ENCODE measurements at places on chromosomes 11 and 22.

- no peak for DNase-seq
Measured at GRCh38 chr11:107819361-107820014, 39.1 kb downstream of the SLC35F2 start.

DNA sequence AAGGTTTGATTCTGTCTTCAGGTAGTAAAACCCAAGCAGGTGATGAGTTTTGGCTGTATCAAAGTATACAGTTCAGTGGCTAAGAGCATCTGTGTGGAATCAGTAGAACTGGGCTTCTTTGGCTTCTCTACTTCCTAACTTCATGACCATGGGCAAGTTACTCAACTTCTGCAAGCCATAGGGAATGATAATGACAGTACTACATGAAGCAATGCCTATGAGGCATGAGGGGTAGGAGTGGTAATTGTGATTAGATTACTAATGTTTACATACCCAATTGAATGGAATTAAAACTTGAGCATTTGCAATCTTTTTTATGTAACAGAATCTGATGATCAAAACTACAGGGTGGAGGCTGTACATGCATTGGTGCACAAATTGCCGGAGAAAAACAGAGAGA, 164.3 kb downstream of the PGR start:
- DNase-seq: no peak

- DNase-seq: no peak
Measured at GRCh38 chr22:33023153-33023827, 34.9 kb downstream of the SYN3 start.

DNA sequence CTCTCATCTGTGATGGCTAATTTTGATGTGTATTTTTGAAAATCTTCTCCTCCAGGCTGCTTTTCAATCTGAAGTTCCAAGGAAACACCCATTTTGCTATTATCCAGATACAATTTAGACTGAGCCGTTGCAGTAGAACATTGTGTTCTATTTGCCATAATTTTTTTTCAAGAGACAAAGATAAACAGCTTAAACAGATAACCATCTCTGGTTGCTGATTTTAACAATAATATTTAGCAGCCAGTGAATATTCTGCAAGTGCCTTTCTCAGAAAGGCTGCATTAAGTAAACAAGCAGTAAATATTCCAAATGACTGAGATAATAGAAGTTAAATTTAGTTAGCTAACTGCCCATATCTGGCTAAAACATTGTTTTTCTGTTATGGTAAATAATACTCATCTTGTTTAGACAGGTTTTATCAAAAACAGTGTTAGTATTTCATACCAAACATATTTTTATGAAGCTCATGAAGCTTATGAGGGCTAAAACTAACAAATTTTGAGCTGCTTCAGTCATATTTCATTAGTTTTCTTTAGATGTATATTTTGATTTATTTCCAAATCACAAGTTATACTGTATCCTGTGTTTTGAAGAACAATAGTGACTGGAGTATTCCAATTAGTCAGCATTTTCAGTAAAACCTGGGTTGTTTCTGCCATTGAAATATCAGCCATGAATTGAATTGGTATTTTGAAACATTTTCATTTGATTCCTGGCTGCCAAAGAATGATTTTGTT, 206.7 kb downstream of the SBF2 start:
- no peak for DNase-seq

DNA sequence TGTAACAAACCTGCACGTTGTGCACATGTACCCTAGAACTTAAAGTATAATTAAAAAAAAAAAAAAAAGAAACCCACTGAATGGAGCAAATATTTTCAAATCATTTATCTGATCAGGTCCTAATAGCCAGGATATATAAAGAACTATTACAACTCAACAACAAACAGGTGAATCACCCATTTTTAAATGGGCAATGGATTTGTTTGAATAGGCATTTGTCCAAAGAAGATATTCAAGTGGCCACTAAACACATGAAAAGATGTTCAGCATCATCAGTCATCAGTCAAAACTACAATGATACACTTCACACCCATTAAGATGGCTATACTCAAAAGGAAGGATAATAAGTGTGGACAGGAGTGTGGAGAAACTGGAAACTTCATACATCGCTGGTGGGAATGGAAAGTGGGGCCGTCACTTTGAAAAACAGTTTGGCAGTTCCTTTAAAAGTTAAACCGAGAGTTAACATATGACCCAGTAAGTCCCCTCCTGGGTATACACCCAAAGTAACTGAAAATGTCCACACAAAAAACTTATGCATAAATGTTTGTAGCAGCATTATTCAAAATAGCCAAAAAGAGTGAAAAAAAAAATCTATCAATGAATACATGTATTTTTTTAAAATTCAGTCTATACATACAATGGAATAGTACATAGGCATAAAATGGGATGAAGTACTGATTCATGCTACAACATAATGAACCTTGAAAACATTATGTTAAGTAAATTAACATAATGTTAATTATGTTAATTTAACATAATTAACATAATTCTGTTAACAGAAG, 53.1 kb downstream of the ARRB1 start:
- no peak for DNase-seq

DNA sequence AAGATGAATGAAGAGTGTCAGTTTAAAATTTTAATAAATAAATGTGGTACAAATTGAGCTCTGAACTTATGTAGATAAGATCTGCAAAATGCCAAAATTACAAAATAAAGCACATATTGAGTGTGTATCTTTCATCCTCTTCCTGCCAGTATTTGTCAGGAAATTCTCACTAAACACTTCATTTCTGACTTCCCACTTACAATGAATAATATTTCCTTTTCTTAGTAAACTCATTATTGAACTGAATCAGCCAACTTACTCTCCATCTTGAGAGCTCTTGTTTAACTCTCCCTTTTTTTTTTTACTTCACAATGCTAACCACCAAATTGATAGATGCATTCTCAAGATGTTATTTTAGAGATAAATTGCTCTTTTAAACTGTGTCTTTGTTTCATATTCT, 1230.2 kb downstream of the JRKL start:
- no peak for DNase-seq

GRCh38 chr11:73129198-73129597, 12.9 kb downstream of the FCHSD2 start:
- no peak for DNase-seq

DNA sequence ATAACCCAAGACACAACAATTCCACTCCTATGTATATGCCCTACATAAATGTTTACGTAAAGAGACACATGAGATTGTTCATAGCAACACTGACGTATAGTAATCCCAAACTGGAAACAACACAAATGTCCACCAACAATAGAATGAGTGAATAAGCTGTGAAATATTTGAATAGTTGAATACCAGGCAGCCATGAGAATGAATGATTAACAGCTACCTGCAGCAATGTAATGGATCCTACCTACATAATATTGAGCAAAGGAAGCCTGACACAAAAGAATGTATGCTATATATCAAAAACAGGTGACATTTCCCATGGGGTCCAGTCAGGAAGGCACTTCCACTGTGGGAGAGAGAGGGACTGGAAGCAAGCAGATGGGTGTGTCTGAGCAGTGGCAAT, 92.8 kb upstream of the LINC01488 start:
- DNase-seq: no peak

DNA sequence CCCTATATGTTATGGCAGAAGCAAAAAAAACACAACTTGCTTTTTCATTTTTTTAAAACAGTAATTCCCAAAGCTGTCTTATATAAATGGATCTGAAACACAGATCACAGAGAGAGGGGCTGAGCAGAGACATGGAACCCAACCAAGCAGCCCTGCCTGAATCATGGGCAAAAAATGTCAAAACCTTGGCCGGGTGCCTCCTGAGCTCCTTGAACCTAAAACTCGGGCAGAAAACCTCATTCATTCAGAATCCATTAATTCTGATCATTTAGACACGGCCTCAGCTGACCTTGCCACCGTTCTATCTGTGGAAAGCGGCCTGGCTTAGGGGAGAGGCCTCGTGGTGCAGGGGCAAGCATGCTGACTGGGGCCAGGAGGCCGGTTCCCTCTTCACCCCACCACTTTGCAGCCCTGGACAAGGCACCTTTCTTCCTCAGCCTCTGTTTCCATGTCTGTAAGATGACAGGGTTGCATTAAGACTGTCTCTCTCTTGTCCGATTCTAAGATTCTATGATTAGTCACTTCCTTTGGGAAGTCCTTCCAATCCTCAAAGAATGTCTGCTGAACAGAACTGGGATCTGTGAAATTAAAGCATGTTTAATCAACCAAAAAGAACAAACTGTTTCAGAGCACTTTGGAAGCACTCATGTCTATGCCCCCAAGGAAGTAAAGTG, 26.0 kb downstream of the TENM4 start:
- no peak for DNase-seq

- DNase-seq: no peak
Measured at GRCh38 chr11:9139628-9140357, 48.4 kb upstream of the SCUBE2 start.

DNA sequence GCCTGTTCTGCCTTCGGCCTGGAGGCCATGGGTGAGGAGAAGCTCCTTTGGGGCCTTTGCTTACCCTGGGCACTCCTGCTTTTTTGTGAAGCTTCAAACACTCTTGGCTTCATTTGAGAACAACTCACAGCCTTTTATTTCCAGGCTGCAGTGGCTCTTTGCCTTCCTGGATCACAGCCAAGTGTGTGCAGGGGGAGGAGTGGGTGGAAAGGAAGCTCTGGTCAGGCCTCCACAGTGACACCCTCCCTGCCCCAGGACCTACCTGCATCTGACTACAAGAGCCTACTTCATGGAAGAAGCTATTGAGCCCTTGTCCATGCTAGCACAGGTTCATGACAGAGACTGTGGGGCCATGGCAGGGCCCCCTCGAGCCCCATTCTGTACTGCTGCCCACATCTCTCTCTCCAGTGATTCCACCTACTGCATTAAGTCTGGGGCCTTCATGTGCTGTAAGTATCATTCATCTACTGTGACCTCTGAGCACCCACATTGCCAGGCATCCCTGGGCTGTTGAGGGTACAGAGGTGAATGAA, 52.3 kb downstream of the GAB4 start:
- no peak for DNase-seq

GRCh38 chr11:14746857-14747395, 103.3 kb downstream of the PDE3B start:
- no peak for DNase-seq

DNA sequence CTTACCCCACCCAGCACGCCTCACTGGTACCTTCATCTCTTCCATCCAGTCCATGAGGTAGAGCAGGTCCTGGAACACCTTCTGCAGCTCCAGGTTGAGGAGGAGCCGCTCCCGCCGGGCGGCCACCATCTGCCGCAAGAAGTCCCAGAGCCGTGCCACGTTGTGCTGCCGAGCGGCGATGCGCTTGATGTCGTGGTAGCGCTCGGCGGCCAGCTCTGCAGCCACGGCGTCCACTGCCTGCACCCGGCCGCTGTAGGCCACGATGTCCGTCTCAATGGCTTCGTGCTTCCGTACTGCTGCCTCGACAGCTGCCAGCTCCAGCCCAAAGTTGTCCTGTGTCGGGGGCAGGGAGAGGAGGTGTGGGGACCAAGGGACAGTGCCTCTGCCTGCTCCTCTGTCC, 21.5 kb downstream of the SPTBN2 start:
- DNase-seq: no peak

- no peak for DNase-seq
Measured at GRCh38 chr11:61035526-61035835, 64.0 kb downstream of the CD6 start.

DNA sequence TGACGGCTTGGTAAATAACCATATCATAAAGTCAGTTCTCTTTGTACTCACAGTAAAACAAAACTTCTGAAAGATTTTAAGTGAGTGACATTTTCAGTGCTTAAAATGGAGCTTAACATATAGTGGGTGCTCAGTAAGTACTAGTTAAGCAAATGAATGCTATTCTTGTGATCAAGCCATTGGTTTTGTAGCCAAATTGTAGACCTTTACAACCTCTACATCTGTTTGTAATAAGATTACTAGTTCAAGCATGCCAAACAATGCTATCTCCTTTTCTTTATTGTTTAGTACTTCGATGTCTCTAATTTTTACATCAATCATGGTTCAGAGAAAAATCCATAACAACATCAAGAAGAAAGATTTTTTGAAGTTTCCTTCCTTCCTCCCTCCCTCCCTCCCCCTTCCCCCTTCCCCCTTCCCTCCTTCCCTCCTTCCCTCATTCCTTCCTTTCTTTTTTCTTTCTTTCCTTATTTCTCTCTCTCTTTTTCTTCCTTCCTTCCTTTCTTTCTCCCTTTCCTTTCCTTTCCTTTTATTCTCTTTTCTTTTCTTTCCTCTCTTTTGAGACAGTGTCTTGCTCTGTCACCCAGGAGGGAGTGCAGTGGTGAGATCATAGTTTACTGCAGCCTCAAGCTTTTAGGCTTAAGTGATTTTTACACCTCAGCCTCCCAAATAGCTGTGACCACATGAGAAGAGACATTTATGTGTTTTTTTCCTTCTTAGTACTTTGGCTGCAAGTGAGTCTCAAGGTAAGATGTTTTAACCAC, 5.7 kb upstream of the OR51B4 start:
- no peak for DNase-seq

DNA sequence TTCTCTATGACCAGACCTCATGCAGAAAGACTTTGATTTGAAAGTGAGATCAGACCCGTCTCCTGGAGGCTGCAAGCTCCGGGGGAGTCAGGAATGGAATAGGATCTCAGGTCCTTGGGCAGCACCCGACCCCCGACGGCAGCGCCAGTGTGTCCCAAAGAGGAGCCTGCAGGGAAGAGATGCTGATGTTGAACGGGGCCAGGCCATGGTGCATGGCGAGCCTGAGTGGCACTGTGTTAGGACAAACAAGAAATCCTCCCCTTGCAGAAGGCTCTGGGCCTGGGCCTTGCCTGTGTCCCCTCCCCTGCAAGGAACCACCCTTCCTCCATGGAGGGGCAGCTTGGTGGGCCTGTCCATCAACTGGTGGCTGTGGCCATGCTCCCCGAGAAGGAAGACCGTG, 20.1 kb upstream of the SYT8 start:
- no peak for DNase-seq

GRCh38 chr11:128940156-128940555, 2.5 kb downstream of the TP53AIP1 start:
- no peak for DNase-seq

DNA sequence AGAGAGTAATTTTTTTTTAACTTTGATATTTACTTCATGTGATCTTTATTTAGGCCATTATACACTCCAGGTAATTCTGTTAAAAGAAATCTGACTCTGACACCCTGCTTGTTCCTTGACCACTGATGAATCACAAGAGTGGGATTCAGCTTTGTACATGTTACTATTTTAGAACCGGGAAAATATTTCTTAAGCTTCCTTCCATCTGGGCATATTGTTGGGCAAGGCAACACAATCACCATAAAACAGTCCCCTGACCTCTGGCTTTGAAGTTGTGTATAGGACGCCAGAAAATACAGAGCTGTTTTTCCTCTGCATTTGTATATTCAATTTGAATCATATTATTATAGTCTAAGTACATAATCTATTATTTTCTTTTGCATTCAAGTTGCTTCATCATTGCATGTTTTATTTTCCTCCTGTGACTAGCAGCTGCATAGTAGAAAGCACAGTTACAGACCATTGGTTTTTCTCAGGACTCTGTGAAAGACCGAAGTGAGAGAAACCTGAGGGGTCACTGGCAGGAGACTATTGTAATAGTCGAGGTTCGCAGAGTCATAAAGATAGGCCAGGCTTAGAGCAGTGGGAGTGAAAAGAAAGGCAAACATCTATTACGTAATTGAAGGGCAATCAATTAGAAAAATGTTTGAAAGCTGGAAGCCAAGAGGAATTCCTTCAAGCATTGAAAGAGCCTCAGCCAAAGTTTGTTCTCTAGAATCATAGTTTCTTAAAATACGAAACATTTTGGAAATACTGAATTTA, 51.8 kb upstream of the SLC36A4 start:
- DNase-seq: no peak

Data from KBM-7 (cell line).